Activated CD4-positive, alpha-beta memory T cell treated with anti-CD3 and anti-CD28 coated beads for 36 hours (primary cell): ENCODE measurements at places on chromosomes 1 and 21. TPM values are rescaled to one million over a fixed set of nuclear protein-coding genes. Genes with fewer than 3 reads are reported as not detected.

CELA2B gene
- not detected for total RNA-seq

NDC1 gene
- 29.6 TPM for total RNA-seq

NAV1 gene
- 2.6 TPM for total RNA-seq

BCL2L15 gene
- 0.93 TPM for total RNA-seq

PSMA5 gene
- total RNA-seq: 217 TPM

TMCO4 gene
- total RNA-seq: 19.7 TPM

ARHGEF19 gene
- total RNA-seq: 7.0 TPM

PDZK1IP1 gene
- not detected for total RNA-seq

CFAP74 gene
- total RNA-seq: not detected

RNU1-4 gene
- 1,409 TPM for total RNA-seq

RIIAD1 gene
- not detected for total RNA-seq

MRPS14 gene
- 47.6 TPM for total RNA-seq

FRRS1 gene
- 0.77 TPM for total RNA-seq

NECTIN4 gene
- 0.05 TPM for total RNA-seq

BNIPL gene
- 0.64 TPM for total RNA-seq

KIAA0040 gene
- total RNA-seq: 34.5 TPM

CCDC181 gene
- not detected for total RNA-seq

VSIG8 gene
- total RNA-seq: not detected

BEND5 gene
- 1.0 TPM for total RNA-seq

HIPK1 gene
- total RNA-seq: 55.7 TPM

DPT gene
- not detected for total RNA-seq

MYBPH gene
- not detected for total RNA-seq

FAM72C gene
- 24.0 TPM for total RNA-seq

COL9A2 gene
- total RNA-seq: 13.1 TPM

PAPPA2 gene
- 0.44 TPM for total RNA-seq

FAM151A gene
- total RNA-seq: not detected

OR14K1 gene
- not detected for total RNA-seq

ZBTB7B gene
- total RNA-seq: 125 TPM
